ENCODE measurements at places on chromosomes 16 and 17.

DNA sequence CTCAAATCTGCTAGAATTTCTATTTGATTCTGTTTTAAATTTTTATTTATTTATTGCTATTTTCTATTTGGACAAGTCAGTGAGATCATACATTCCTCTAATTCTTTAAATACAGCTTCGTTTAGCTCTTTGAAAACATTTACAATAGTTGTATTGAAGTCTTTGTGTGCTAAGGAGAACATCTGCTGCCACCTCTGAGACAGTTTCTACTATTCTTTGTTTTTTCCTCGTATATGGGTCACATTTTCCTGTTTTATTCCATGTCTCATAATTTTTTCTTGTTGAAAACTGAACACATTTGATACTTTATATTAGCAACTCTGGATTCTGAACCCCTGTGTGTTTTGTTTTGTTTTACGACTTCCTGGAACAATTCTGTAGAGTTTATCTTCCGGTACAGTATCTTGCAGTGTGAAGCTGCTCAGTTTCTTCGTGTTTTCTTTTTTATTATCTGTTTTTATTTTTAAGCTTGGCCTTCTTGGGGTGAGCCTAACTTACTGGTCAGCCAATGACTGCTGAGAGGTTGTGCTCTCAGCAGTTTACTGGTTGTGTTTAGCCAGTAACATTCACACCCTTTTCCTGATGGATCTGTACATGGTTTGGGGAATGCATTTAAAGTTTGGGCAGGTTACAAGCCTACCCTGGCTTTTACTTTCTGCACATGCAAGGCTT lies 99.0 kb downstream of the CA4 start:
- DNase-seq = no peak

GRCh38 chr17:73851921-73852320 lies 207.7 kb upstream of the SDK2 start:
- no peak for DNase-seq

DNA sequence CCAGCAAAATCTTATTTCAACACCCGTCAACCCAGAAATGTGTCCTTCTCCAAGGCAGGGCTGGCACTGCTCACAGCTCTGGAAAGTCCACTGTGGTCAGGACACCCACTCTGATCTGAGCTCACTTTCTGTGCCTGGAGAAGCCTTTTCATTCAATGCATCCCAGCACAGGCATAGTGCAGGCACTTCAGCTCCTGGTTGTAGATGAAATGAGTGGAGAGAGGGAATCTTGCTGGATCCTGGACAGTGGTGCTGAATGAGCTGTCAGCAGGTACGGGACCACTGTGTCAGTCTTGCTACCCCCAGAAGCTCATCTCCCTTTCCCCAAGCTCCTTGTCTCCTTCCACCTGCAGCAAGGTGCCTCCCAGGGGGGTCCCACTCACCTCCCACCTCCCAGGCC lies 86.1 kb upstream of the SALL1 start:
- DNase-seq = no peak

- DNase-seq = no peak
Measured at GRCh38 chr16:144797-145252, 6.4 kb upstream of the NPRL3 start.

DNA sequence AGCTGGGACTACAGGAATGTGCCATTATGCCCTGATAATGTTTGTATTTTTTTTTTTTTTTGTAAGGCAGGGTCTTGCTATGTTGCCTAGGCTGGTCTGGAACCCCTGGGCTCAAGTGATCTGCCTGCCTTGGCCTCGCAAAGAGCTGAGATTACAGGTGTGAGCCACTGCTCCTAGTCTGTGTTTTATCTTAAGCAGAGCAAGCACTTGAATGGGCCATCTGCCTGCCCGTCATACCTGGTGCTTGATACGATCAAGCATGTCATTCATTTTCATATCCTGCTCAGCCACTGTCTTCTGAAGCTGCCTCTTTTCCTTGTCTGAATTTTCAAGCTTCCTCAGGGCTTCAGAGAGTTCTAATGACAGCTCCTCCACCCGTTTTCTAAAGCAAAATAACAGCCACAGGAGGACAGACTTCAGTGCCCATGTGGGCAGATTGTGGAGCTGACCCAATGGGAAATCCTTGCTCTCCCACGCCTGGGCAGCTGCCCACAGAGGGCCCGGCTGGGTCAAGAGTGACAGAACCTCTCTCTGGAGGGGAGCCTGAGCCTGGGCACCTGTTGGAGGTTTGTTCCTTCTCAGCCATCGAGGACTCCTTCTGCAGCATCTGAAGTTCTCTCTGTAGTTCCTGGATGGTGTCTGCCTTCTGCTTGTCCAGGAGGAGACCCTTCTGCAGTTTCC lies 36.5 kb downstream of the DHX38 start:
- DNase-seq = no peak

DNA sequence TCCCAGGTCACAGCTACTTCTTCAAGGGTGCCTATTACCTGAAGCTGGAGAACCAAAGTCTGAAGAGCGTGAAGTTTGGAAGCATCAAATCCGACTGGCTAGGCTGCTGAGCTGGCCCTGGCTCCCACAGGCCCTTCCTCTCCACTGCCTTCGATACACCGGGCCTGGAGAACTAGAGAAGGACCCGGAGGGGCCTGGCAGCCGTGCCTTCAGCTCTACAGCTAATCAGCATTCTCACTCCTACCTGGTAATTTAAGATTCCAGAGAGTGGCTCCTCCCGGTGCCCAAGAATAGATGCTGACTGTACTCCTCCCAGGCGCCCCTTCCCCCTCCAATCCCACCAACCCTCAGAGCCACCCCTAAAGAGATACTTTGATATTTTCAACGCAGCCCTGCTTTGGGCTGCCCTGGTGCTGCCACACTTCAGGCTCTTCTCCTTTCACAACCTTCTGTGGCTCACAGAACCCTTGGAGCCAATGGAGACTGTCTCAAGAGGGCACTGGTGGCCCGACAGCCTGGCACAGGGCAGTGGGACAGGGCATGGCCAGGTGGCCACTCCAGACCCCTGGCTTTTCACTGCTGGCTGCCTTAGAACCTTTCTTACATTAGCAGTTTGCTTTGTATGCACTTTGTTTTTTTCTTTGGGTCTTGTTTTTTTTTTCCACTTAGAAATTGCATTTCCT lies 3.4 kb upstream of the LPCAT2 start:
- no peak for DNase-seq

Measured in fibroblast of skin of left biceps (primary cell).